ENCODE measurements at places on chromosomes 3 and 15.

DNA sequence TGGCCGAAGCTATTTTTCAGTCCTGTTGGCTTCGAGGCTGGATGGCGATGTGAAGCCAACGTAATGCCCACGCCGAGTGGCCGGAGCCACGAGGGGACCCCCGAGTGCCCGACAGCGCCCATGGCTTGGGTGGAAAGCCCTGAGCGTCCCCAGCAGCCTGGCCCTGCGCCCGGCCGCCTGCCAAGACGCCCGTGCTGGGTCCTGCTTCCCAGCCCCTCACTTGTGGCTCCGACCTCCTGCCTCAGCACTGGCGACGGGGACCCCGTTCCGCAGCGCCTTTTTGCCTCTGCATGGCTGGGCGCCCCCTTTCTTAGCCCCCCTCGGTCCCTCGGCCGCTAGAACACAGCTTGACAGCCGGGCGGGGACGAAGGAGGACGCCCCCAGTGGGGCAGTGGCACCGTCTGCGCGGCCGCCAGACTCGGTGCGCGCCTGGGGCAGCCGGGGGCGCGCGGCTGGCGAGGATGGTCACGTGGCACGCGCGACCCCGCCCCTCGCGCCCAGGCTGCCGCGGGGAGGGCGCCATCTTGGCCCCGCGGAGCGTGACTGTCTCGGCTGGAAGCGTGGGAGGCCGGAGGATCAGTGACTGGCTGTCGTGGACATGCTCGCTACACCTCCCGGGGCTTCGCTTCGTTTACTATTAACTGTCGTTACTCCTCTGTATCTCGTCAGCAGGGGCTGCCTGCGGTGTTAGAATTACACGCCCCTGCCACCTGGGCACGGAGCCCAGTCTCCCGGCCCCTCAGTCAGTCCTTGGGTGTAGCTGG lies 626 bp upstream of the GPR176 start:
- peak; percentile 67 for DNase-seq

DNA sequence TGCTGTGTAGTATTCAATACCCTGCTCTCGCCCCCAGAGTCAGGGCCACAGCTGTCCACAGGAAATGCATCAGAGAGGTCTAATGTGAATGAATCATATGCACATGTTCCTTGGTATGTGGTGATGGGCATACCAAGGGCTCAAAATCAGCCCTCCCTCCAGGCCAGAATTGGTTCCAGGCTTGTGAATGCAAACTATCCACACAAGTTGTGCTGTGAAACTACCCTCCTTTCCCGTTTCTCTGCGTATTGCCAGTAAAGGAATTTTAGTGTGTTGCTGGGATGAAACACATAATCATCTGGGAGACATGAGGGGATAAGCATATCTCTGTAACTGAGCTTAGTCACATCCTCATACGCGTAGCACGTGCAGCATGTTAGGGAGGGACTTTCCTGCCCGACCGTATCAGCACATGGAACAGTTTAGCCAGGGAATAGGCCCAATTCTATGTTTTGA lies 9.2 kb upstream of the MME start:
- DNase-seq: no peak

- DNase-seq: no peak
Observed at GRCh38 chr3:159926573-159926972, 62.1 kb upstream of the IL12A start.

- DNase-seq: no peak
Observed at GRCh38 chr3:47054412-47054811, 74.9 kb downstream of the NBEAL2 start.

- no peak for DNase-seq
Observed at GRCh38 chr3:125115640-125116039, 59.8 kb upstream of the HEG1 start.

- no peak for DNase-seq
Observed at GRCh38 chr3:99620976-99621375, 17.4 kb upstream of the COL8A1 start.

DNA sequence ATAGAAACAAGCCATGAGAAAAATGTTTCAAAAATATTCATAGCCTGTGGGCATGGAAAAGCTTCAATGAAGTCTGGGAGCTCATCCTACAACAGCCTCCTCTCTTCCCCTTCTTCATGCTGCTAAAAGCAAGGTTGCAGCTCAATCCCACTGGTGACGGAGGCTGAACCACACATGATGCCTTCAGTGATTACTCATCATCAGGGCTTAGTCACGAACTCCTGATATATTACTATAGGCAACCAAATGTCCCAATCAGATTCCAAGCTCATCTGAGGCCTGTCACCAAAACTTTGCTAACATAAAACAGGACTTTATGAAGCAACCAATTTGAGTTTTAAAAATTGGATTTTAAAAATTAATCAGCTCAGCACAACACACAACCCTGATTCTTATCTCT lies 24.0 kb upstream of the SLC24A5 start:
- DNase-seq: no peak

DNA sequence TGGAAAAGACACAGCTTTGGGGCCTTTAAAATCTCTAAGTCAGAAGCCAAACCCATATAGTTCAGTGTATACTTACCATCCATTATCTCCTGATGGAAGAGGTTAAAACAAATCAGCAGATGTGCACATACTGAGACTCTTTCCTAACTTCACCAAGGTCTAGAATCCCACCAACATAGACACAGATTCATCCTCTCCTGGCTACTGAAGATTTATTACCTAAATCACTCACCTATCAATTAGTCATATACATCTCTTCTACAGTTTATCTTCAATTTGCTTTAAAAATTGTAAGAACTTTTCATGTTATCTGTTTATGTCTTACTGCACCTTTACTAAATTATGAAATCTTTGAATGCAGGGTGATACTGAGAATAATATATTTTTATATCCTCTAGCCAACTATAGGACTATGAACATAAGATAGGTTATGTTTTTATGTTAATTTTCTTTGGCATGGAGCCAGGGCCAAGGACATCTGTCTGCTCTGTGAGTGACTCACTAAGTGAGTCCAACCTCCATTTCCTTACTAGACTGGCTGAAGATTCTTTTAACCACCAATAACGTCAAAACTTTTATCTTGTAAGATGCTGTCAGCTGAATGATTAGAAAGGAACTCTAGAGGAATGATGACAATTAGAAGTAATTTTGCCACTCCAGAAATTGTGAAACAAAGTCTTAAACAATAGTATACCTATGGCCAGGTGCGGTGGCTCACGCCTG lies 397.6 kb downstream of the FOXP1 start:
- no peak for DNase-seq

- no peak for DNase-seq
Observed at GRCh38 chr15:81271761-81272644, 51.9 kb downstream of the STARD5 start.

DNA sequence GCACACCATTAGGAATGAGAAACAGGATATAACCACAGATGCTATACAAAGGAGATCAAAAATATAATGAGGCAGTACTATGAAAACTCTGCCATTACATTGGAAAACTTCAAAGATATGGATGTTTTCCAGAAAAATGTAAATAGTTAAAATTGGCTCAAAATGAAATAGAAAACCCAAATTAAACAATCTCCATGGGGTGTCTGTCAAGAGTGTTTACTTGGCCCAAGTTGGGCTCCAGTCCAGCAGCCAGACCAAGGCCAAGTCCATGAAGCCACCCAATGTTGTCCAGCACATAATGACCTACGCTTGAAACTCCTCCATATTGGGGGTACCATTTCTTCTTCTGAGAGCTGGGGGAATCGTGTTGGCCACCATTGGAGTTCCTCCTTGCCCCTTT lies 37.1 kb downstream of the CTXND1 start:
- DNase-seq: no peak

DNA sequence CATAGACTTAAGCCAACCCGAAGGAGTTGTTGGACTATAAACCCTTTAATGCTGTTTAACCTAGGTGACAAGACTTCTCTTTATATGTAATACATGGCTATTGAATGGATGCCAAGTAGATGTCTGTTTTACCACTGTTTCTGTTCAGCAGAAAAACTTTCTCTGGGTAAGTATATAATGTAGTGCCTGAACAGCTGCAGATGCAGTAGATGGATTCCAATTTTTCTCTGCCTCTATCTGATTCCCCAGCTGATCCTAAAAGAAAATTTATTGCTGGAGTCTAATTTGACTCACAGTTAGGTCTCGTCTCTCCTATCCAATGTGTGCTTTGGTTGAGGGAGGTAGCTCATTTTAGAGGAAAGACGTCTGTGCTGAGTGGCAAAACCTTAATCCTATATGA lies 256.5 kb upstream of the CBLB start:
- no peak for DNase-seq

Data from neural crest cell (in vitro differentiated cells).